Esophagus mucosa (tissue), 1 donor: ENCODE measurements at places on chromosomes 5 and 9.

DNA sequence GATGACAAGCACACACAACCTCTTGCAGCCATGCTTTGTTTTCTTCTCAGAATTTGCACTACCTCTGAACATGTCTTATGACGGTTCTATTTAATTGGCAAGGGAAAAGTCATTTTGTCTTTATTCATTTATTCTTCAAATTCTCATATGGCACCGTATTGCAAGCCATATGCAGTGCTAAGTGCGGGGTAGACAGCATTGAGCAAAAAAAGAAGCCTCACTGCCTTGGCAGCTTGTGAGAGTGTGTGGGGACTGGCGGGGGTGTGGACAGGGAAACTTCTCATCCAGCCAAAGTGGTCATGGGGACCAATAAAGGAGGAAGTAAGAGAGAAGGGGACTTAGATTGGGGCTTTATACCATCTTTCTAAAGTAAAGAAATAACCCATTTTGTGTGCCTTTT, 160.0 kb downstream of the CDH12 start:
- no peak for ATAC-seq

DNA sequence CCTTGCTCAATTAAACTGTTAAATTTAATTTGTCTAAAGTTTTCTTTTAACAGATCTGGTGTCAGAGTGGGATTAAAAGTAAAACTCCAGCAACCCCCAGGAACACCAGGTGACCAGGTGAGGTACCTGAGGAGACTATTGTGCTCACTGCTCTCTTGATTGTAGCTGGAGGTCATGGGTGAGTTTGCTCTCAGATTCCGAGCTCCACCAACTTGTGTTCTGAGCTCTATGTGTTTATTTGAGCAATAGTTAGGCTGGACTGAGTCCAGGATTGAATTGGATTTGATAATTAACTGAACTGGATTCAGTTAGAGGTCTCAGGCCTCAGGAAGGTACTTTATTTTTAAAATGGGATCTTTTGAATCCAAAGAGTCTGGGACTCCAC, 17.9 kb upstream of the SCGB3A2 start:
- no peak for ATAC-seq

- ATAC-seq, result no peak
Measured at GRCh38 chr5:113195251-113195650, 218.7 kb downstream of the DCP2 start.

GRCh38 chr5:128637031-128637430, 99.0 kb upstream of the FBN2 start:
- no peak for ATAC-seq

DNA sequence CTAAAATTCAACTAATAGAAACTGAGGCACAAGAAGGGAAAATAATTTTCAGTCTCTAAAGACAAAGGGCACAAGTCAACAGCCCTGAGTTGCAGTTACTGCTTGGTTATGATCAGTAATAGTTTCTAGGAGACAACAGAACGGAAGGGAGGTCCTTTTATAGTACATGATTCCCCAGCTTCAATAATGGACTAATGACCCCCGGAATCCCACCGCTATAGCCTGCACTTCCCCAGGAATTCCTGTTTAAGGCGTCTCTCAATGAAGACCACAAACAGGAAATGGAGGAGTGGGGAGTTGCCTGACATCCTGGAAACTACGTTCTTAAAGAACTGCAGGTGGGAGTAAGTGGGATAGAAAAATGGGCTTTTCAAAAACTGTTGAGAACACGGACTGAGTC, 60.6 kb downstream of the DIAPH1 start:
- no peak for ATAC-seq

DNA sequence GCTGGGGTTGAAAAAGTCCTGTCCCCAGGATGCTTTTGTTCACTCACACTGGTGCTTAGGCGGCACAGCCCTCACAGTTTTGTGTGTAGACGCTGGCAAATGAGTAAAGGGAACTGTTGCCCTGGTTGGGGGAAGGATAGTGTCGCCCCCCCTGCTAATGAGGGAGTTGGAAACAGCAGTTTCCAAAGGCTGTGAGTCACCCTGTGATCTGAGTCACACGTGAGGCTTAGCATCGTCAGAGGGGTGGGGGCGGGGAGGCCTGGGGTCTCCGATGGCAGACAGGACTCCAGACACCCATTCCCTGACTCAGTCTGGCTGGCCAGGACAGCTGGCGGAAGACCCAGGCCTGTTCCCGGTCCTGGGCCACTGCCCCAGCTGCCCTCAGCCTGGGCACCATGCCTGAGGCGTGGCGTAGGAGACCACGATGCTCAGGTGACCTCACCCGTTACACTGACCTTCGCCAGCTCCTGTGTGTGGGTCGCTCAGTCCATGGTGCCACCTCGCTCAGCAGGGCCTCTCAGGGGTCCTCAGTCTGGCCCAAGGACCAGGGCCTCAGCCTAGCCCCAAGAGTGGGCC, 2.9 kb downstream of the DNAJB5 start:
- no peak for ATAC-seq

DNA sequence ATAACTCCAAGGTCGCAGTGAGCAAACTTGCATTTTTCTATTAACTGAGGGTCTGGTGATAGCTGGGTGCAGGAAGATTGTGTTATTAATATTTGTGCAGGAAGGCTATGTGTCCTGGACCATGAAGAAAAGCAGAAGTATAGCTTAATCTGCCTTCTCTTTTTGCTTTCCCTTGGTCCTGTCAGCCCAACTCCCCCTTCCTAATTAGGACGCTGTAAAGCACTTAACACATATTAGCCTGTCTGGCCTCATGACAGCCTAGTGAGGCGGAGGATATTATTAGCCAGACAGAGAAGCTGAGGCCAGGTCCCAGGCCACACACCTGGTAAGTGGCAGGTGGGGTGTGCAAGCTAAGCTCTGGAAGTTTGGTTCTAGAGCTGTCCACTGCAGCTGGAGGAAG, 29.5 kb downstream of the SLC46A2 start:
- ATAC-seq, result no peak

DNA sequence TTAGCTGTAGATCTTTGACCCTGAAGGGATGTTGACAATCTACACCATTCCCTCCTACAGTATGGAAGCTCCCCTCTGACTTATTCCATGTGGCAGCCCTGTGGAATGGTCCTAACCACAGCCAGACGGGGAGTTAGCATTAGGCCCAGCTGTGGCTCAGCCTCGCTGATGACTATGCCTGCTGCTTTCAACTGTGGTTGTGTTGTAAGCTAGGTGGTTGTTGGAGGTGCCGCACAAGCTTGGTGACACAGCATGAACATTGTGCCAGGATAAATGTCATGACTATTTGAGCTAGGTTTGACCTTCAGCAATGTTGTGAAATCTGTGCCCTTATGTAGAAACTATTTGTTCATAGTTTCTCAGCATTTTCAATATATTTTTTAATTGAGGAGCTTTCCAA, 40.6 kb downstream of the SGCD start:
- ATAC-seq, result no peak

DNA sequence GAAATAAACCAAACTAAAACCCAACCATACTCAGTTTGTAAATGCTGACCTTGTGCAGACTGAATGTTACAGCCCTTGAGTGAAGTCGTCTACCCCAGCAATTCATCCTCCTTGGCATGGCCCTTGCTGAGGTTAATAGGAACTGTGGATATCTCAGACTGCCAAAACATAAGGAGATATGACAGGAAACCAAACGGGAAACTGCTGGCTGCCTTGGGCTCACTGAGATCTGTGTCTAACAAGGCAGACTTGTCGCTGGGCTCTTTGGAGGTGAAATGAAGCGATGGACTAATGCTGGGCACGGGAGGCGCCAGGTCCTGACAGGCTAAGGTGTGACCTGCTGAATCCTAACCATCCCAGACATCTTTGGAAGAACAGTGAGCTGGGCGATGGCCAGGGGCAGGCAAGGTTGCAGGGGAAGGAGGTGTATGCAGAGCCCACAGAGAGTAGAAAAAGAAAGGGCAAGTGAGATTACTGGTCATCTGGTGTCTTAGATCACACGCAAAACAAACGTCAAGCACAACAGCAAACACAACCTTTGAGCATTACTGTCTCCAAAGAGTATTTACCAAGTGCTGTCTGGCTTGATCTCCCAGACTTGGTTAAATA, 44.6 kb upstream of the ALDH1A1 start:
- no peak for ATAC-seq

GRCh38 chr5:80409367-80409966, 1.6 kb downstream of the ZFYVE16 start:
- ATAC-seq, result no peak

- no peak for ATAC-seq
Measured at GRCh38 chr9:76395381-76395780, 1.2 kb upstream of the RFK start.

GRCh38 chr5:129141696-129142095, 47.1 kb downstream of the ISOC1 start:
- no peak for ATAC-seq

GRCh38 chr9:129776938-129777768, 24.3 kb upstream of the PTGES start:
- peak; percentile 87 for ATAC-seq

- no peak for ATAC-seq
Measured at GRCh38 chr5:54764102-54765090, 221.0 kb downstream of the ESM1 start.

DNA sequence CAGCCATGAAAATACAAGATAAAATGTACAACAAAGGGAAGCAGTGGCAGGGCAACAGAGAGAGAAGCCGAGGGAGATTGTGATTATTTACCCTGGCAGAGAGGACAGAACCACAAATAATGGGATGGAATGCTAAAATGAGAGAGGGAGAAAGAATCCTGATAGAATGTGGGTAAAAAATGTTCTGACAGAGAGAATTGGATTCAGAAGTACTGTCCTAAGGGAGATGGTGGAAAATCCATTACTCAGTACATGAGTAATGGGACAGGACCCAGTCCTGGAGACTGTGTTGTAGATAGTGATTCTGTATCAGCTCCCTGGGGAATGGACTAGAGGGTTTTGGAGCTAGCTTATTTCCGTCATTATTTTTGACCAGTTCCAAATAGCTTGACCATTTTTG, 831.5 kb downstream of the MAT2B start:
- no peak for ATAC-seq

- ATAC-seq, result no peak
Measured at GRCh38 chr9:34601937-34602573, 9.8 kb downstream of the RPP25L start.

DNA sequence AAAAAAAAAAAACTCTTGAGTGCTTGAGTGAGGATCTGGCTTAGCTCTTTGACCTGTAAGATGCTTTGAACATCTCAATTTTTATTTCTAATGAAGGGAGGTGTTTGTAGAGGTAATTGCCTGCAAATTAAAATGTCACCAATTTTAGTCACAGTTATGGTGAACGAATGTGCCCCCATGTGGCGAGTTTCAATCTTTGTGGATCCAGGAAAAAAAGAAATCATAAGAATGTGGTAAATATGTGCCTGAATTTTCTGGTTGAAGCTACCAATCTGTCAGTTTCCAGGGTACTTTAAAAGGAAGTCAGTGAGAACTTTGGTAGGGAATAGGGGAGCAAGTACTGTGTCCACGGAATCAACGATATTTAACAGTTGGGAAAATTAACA, 1772.4 kb upstream of the CDH9 start:
- no peak for ATAC-seq
